Heart right ventricle (tissue), 16 donors: ENCODE measurements at places on chromosomes 2 and 18. TPM values are rescaled to one million over a fixed set of nuclear protein-coding genes. Genes with fewer than 3 reads are reported as not detected.
A peak's percentile ranks its signal among the peaks of the same experiment; 100 is the strongest.

Gene TBC1D8
- polyA plus RNA-seq: 24.0 TPM

Gene VWC2L
- not detected for polyA plus RNA-seq

Gene SLC8A1
- 11.1 TPM for polyA plus RNA-seq

Gene CROCC2
- polyA plus RNA-seq: 0.06 TPM

Gene SPP2
- polyA plus RNA-seq: not detected

Gene KYNU
- polyA plus RNA-seq: 0.07 TPM

Gene SPDYA
- 0.07 TPM for polyA plus RNA-seq

Gene GDF7
- 0.17 TPM for polyA plus RNA-seq

DNA sequence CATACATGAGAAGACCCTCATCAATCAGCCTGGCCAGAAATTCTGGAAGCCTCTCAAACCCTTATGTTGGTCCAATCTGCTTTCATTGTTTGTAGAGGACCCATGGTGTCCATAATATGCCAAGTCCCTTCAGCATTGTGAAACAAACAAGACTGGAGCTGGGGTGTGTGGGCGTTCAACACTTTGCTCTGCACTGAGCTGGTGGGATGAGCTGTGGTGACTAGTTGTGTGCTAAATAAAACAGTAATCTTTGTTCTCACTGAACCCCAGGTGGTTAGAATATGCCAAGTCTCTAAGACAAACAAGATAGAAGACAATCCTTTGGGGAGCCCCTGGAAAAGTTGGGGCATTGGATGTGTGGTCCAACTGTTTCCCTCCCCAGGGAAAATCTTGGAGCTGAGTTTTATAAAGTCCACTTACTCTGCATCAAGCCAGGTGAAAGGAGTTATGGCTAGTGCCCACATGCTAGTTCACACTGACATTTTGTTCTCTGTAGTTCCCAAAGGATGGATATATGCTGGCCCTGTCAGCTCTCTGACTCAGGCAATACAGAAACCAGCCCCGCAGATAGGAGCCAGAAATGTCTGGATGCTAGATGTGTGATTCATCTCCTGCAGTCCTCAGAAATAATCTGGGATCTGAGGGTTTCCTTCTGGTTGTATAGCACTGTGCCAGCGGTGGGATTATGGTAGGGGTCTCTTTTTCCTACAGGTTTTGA is 260.2 kb downstream of the TMX3 start:
- DNase-seq: no peak

DNA sequence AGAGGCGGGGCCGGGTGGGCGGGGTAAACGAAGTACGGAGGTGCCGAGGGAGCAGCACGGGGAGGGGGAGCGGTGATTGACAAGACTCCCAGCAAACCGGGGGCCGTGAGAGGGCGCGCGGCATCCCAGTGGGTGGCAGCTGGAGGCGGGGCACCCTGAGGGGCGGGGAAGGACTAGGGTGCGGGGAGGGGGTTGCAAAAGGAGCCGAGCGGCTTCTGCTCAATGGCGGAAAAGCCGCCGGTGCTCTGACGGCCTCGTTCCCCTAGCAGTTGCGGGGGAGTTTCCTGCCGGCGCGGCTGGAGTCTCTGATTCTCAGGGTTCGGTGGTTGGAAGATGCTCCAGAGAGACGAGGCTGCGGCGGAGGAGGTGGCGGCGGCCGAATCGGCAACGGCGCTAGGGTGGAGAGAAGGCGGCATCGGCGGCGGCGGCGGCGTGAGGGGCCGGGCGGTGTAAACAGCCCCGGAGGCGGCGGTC is at the start of gene PPM1B:
TSS of gene PPM1B (plus strand) at position 195 of the 474 bp plus-strand sequence. CDS start 32,325 bp downstream, outside the sequence.
- peak; percentile 99 for DNase-seq

- DNase-seq: no peak
Measured at GRCh38 chr18:45085916-45086624, 405.4 kb downstream of the SETBP1 start.

DNA sequence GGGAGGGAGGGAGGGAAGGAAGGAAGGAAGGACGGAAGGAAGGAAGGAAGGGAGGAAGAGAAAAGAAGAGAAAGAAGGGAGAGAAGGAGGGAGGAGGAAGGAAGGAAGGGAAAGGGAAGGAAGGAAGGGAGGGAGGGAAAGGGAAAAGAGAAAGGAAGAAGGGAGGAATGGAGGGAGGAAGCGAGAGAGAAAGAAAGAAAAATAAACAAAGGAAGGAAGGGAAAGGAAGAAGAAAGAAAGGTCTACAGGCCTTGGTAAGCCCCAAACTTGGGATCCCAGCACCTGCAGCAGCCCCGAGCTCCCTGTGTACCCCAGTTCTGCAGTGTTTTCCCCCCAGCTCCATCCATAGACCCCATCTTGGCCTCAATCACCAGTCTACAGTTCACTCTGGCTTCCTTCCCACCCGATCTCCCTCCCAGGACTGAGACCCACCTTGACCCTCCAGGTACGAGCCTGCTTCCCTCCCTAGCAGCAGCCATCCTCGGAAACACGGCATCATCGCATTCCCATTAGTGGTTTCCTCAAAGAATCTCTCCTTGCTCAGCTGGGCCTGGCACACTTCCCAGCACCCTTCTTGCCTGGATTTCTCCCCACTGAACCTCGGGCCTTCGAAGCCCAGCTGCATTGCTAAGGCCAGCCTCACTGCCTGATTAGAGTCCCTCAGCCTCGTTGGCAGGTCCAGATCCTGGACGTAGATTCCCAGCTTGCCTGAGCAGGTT is 46.1 kb upstream of the SH3BP4 start:
- DNase-seq: no peak

DNA sequence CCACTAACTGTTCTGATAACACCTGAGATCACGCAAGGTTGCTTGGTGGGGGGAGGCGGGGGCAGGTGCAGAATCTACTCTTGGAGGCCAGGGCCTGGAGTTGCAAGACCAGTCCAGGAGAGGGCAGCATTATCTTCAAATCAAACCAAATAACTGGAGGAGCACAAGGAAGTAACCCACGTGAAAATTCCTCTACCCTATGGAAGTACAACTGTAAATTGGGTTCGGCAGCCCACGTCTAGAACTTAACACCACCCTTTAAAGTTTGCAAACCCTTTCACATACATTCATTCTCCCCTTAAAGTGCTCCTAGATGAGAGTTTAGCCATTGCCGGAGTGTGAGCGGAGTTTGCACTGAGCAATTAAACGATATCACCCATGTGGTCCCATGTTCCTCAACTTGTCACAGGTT is 19.6 kb upstream of the CXCR1 start:
- DNase-seq: peak; percentile 30

GRCh38 chr2:112835061-112835501 is 1.5 kb downstream of the IL1B start:
- no peak for DNase-seq

GRCh38 chr18:75981102-75981501 is 513.9 kb downstream of the ZNF516 start:
- no peak for DNase-seq

DNA sequence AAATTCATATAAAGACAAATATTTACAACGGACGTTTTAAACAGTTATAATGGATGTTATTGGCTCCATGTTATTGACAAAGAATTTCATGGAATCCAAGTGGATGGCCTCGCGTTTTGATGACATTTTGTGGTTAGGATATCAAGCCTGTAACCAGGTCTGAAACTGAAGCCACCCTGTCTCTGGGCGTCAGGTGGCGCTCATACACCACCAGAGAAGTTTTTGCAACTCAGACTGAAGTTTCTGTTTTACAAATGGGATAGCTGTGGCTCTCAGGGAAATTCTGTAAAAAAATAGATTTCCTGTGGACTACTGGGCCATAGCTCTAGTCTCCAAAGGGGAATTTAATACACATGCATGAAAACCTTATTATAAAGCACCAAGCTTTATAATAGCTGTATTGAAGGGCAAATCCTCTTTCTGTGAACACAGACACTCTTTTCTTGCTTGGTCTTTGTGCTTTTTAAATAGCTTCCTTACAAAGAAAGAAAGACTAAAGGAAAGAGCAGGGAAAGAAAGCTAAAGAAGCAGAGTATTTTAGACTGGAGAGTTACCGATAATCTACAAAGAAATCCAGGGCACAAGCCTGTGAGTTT is 86.7 kb downstream of the C18orf54 start:
- DNase-seq: peak; percentile 20

DNA sequence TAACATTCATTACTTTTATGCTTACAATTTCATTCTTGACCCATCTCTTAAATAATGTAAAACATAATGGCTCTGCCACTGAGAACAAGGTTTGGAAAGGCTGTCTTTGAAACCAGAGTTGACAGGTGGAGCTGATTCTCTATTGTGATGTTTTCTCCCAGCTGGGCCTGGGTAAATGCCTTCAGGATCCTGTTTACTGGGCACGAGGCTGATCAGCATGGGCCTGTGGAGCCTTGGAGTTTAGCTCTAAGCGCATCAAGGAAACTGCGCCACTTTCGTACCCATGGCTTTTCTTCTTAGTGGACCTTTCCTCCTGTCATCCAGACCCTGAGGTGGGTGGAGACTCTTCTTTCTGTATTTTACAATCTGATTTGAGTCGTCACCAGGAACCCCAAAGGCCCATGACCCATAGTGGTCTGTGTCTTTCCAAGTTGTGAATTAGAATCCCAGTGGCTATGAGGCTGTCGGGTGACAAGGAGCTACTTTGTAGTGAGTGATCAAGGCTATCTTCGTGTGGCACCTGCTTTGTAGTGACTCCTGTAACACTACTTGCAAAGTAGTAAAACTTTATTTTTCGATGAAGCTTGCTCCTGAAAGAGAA is 123.1 kb downstream of the LPIN1 start:
- no peak for DNase-seq

DNA sequence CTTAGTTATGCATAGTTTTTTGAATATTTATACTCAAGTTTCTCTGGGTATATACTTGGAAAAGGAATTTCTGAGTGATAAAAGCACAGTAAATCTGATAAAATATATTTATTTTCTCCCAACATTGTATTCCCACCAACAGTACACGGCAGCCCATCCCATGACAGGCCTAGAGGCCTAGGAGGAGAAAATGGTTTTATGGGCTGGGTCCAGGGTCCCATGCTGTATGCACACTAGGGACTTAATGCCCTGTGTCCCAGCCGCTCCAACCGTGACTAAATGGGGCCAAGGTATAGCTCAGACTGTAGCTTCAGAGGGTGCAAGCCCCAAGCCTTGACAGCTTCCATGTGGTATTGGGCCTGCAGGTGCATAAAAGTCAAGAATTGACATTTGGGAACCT is 1007.7 kb downstream of the DSC3 start:
- no peak for DNase-seq

GRCh38 chr2:152755029-152755428 is 36.6 kb downstream of the ARL6IP6 start:
- no peak for DNase-seq

DNA sequence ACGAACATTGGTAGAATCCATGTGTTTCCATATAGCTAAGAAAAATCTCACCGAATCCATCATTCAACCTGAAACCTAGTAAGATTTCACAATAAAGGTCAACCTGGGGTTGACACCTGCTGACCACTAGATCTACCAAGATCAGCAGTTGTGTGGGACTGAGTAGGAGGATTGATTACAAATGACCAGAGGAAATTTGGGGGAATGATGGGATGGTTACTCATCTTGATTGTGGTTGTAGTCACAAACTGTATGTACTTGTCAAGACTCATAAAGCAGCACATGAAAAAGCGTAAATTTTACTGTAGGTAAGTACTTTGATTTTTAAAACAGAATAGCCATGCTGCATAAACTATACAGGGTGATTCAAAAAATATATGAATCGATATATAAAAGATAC is 14.7 kb downstream of the DAPL1 start:
- no peak for DNase-seq

DNA sequence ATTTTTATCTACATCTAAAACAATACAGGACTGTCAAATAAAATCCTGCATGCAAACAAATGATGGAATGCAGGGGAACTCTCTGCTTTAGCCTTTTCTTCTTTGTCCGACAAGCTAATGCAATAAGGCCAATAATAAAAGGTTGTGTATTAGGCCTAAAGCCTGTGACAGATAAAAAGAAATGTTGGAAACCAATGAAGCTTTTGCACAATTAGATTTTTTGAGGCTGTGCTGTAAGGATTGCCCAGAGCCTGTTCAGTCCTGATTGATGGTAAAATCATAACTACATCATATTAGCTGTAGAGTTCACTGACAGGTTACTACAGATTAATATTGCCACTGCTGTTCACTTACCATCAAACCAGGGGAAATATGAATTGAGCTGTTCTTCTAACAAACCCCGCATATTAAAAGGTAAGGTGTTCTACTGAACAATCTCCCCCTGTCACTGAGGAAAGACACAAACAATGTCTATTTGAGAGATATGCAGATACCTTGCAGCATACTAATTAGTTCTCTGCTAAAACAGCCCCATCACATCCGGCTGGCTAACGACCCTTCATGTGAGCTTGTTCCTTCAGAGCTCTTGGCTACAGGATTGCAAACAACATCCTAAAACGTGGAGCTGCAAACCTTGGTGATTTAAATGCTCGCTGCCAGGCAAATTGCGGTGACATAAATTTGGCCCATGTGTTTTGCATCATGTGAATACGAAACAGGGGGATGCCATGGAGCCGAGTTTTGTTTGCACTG is 305.4 kb downstream of the MTX2 start:
- no peak for DNase-seq

GRCh38 chr2:226064932-226065570 is 665.5 kb downstream of the NYAP2 start:
- DNase-seq: no peak

GRCh38 chr2:186307871-186308270 is 178.2 kb upstream of the ZC3H15 start:
- DNase-seq: no peak
